ENCODE measurements at places on chromosomes 7 and 10. TPM values are rescaled to one million over a fixed set of nuclear protein-coding genes. Genes with fewer than 3 reads are reported as not detected.
A peak's percentile ranks its signal among the peaks of the same experiment; 100 is the strongest.

ITIH5 gene
- total RNA-seq, result 14.7 TPM

PRLHR gene
- 2.4 TPM for total RNA-seq

ZNF853 gene
- 23.6 TPM for total RNA-seq

WDFY4 gene
- total RNA-seq, result 0.41 TPM

FIS1 gene
- total RNA-seq, result 58.7 TPM

GRCh38 chr7:41584746-41585145 lies 118.1 kb downstream of the INHBA start:
- DNase-seq, result no peak

DNA sequence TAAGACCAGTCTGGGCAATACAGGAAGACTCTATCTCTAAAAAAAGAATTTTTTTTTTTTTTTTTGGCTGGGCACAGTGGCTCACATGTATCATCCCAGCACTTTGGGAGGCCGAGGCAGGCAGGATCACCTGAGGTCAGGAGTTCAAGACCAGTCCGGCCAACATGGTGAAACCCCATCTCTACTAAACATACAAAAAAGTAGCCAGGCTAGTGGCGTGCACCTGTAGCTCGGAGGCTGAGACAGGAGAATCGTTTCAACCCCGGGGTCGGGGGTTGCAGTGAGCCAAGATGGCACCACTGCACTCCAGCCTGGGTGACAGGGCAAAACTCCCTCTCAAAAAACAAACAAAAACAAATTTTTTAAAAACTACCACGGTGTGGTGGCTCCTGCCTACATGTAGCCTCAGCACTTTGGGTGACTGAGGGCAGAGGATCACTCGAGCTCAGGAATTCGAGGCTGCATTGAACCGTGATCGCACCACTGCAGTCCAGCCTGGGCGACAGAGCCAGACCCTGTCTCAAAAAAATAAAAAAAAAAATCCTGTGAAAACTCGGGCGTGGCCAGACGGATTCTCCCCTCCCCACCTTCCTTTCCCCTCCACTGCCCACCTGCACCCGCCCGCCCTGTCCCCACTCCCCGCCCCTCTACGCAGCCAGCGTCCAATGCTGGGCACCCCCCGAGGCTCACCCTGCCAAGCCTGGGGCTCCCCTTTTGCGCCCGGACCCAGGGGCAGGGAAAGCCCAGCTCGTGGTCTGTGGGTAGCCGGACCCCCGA lies 745 bp upstream of the ORAI2 start:
- no peak for DNase-seq

DNA sequence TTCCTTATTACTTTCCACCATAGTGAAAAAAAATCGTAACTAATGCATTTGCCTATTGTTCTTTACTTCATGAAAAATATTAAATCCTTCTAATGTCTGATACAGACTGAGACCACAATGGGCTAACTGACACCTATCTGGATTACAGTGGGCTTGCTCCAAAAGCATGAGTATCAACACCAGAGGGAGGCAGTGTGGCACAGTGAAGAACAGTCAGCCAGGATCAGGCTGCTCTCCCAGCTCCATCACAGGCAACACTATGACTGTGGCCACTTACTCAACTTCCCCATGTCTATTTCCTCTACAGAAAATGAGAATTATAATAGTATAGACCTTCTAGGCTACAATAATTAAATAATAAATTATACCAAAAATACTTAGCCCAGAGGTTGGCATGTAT lies 97.2 kb downstream of the SLC25A13 start:
- DNase-seq, result peak; percentile 43

- DNase-seq, result peak; percentile 90
These were observed at the start of gene SCRN1 for GRCh38 chr7:29989257-29989995. SCRN1 (minus strand) TSS chr7:29989801; CDS start chr7:29969067, 20,734 bp downstream.

DNA sequence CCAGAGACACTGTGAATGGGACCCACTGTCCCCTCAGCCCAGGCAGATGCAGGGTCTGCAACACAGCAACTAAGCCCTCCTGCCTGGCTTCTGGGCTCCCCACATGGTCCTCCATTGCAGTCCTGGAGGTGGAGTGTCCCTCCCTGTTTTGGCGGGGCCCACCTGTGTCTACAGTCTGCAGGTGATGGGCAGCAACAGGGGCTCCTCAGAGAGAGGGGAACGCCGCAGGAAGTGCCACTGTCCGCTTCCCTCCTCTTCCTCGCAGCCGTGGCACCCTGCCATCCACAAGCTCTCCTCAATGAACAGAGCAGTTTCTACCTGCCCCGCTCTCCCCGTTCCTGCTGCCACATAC lies 9.3 kb downstream of the CAMK2G start:
- DNase-seq, result no peak

GRCh38 chr10:118585794-118586193 lies 9.7 kb downstream of the PRLHR start:
- DNase-seq, result no peak

DNA sequence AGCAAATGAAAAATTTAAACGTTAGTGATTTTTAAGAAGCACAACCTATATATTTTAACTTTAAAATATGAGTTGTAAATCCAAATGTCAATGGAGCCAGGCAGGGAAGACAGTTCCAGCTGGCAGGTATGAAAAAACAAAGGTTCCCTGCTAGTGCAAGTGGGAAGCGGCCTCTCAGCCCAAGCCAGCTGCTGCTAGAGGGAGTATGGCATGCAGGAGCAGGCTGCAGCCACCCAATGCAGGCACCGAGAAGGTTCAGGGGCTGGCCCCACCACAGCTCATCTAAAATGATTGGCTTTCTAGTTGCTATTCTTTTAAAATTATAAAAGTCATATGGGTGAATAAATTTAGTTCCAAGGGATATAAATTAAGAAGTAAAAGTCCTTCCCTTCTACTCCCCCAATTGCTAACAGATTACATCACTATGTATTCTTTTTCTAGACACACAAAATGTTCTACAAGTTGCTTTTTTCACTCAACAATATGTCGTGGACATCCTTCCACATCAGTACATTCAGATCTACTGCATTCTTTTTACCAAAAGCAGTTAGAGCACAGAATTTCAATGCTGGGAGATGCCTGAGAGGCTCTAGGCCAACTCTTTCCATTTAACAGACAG lies 69.3 kb downstream of the SGMS1 start:
- DNase-seq, result no peak

DNA sequence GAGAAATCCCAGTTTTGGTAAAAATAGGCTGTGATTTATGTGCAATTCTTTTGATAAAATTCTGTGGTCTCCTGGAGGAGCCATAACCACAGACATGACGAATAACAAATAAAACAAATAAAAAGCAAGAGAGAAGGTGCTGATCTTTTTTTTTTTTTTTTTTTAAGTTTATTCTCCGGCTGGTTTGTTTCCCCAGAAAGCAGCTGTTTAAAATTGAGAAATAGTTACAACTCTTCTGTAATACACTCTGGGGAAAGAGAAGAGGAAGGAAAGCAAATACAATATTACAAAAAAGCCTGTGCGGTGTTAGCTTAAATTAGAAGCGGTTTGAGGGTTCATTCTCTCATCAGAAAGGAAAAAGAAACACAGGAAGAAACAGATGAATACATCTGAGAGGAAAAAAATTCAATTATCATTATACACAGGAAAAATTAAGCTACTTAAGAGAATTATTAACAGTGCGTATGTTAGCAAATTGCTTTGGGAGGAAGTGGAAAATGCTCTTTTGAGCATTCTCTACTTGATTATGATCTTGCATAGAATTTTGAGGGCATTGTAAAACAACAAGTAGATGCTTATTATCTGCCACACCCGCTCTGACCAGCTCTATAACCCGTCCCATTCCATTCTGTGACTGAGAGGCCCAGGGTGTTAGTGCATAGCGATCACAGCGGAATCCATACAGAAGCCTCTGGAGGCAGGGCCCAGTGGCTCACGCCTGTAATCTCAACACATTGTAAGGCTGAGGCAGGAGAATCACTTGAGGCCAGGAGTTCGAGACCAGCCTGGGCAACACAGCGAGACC lies 40.6 kb upstream of the WAC start:
- DNase-seq, result no peak

DNA sequence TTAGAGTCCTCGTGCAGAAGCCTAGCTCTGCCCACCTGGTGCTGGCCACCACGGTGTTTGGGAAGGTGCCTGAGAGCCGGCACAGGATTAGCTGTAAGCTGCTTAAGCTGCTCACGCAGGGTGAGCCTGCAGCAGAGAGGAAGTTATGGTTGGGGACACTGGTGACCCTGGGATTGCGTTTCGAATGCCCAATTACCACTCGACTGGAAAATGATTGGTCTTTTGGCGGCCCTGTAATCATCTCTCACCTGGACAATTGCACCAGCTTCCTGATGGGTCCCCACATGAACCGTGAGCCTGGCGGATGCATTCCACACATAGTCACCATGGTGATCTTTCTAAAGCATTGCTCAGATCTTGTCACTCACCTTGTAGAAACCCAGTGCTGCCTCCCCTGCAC lies 442.3 kb upstream of the ZMIZ1 start:
- DNase-seq, result no peak

- no peak for DNase-seq
These were observed 23.3 kb downstream of the PRKG1 start for GRCh38 chr10:51097546-51097945.

DNA sequence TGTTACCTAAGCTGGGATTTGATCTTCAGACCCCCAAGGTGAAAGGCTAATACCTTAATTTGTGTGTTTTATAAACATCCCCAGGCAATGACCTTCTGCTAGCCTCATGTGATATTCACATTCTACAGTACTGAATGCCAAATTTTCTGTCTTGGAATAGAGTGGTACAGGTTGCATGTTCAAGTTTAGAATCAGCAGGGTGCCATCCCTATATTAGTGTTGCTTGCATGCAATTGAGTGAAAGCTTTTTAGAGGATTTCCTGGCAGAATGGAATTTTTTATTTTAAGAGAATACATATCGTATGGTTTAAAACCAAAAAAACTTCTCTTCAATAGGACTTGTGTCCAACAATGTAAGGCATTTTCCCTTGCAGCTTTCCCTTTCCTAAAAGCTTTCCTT lies 107.3 kb downstream of the LRMDA start:
- no peak for DNase-seq

DNA sequence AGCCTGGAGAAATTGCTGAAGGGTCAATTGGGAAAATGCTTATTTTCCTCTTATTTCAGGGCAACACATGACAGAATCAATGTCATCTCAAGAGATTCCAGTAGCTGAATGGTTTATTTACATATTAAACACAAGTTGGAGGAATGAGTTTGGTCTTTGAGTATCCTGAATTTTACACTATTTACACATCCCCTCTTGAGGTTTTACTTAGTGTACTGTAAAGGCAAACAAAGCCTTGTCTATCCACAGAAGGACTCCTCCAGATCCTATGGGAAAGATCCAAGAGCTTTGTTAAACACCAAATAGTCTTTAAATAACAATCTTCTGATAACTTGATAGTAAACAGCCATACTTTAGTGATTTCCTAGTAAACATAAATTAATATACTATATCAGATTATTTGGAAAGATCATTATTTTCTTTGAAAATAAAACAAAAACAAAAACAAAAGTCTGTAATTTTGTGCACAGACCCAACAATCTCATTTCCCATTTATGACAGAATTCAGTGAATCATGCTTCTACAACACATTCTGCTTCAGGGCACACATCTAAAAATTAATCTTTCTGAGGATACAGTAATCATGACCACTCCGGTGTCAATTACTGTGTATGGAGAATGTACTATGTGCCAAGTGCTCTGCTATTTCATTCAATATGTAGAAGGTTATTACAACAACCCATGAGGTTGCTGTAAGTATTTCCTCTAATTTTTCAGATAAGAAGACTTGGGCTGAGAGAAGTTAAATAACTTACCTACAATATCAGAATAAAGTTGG lies 575.0 kb upstream of the LRRTM3 start:
- DNase-seq, result no peak

GRCh38 chr10:97355571-97355975 lies 21.0 kb upstream of the FRAT2 start:
- no peak for DNase-seq

- DNase-seq, result no peak
These were observed 300.0 kb upstream of the C7orf33 start for GRCh38 chr7:148290538-148290937.

DNA sequence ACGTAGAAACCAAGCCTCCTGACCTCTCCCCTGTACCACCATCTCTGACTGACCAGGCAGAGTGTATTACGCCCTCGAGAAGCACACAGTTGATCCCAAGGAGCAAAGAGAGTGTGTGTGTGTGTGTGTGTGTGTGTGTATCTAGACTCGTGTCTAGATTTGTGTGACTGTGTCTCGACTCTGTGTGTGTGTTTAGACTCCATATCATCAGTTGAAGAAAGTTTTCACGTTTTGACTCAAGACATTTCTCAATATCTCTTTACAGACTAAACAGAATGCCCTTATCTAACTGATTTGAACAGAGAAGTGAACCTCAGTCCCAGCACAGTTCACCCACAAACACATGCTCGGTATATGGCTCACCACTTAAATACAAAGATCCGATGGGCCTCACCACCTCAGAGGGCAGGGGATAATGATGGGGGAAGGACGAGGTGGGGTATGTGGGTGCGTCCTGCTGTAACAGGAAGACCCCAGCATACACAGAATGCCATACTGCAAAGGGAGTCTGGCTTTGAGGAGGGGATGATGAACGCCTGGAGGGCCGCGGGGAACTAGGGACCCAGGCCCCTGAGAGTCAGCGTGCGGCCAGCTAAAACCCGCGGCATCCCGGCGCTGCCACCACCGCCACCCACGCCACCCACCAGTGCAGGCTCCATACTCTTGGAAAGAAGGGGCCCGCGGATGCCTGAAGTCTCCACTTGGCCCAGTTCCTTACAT lies 780 bp downstream of the ALDH18A1 start:
- DNase-seq, result no peak

DNA sequence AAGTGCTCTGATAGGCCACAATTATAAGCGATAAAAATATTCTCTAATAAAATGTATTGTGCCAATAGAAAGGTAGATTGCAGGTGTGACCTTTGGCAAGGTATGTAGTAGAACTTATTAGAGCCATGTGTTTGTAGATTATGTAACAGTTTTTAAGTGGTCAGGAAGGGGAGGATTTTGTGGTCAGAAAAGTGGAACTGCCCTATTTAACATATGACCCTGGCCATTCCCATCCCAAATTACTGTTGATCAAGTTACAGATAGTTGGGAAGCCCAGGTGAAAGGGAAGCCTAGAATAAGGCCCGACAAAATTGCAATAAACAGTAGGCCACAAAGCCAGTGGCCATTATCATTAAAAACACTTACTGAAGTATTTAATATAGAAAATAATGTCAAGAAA lies 89.2 kb downstream of the SPAG6 start:
- DNase-seq, result no peak

DNA sequence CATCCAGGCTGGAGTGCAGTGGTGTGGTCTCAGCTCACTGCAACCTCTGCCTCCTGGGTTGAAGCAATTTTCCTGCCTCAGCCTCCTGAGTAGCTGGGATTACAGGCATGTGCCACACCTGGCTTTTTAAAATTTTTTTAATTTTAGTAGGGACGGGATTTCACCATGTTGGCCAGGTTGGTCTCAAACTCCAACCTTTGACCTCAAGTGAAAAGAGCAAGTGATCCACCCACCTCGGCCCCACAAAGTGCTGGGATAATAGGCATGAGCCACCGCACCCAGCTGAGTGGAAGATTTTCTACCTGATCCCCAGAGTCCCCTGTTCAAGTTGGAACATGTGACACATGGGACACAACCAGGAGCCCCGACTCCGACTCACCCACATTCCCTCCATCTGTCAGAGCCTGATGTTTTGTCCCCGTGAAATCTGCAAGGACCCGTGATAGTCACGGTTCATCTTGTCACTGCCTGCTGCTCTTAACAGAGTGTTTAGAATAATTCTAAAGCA lies 104.5 kb downstream of the SMURF1 start:
- DNase-seq, result no peak

GRCh38 chr10:61120805-61121204 lies 176.8 kb upstream of the RHOBTB1 start:
- no peak for DNase-seq
